Umbilical cord (tissue), 2 donors: ENCODE measurements at places on chromosomes 2 and 18. TPM values are rescaled to one million over a fixed set of nuclear protein-coding genes. Genes with fewer than 3 reads are reported as not detected.

The CHN1 gene
- total RNA-seq, result 46.0 TPM

The NDUFV2 gene
- total RNA-seq, result 50.8 TPM

The POTEE gene
- total RNA-seq, result 0.72 TPM

The DHRS9 gene
- total RNA-seq, result 3.1 TPM

The GALM gene
- 15.4 TPM for total RNA-seq

The SERPINB3 gene
- 0.96 TPM for total RNA-seq

The SIX3 gene
- total RNA-seq, result not detected

The SMAD4 gene
- 92.9 TPM for total RNA-seq

The SH3RF3 gene
- 7.5 TPM for total RNA-seq

The GKN2 gene
- total RNA-seq, result 0.96 TPM

The PROKR1 gene
- 0.72 TPM for total RNA-seq

The VIL1 gene
- 2.4 TPM for total RNA-seq

The TSHZ1 gene
- 5.5 TPM for total RNA-seq

The EML6 gene
- 3.4 TPM for total RNA-seq
